ENCODE measurements at places on chromosomes 12 and 14.

DNA sequence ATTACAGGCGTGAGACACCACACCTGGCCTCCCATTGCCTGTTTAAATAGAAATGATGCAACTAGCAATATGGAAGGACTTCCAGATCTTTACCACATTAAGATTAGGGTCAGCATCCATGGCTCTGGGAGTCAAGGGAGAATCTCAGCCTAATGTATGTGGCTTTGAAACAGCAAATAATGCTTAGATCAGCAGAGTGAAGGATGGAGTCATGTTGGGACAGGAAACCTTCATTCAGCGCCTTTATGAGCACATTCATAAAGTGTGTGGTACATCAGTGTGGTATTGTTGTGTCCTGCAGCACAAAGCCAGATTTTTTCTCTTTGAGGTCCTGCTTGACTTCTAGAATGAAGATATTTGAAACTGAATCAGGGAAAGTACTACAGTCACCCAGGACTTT, 15.3 kb upstream of the SPSB2 start:
- DNase-seq: no peak

DNA sequence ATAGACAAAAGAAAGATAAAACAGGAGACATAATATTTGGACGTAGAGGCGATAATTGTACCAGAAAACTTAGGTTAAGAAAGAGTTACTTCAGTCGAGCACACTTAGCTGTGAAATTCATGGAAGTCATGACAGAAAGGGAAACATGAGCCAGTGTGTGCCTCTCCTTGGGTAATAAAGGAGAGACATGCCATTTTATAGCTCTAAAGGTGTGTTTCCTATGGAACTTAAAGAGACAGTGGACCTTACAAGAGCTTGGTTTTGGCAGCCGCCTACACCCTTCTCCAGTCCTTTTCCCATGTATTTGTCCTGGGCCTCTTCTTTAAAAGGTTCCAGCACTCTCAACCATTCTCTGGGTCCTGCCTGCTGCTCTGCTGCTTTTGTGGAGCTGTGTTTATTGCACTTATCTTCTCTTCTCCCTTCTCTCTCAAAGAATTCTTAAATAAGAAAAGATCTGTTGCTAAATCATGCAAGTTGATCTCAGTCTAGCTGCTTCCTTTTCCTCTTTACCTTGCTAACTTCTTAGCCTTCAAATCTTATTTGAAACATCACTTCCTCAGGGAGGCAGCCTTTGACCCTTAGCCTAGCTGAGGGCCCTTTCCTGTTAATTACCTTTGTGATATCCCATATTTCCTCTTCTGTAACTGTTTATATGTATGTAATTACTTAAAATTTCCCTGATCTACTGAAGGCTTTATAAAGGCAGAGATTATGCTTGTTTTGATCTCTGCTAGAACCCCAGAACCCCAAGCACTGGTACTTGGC, 81.8 kb upstream of the EVL start:
- DNase-seq: no peak

DNA sequence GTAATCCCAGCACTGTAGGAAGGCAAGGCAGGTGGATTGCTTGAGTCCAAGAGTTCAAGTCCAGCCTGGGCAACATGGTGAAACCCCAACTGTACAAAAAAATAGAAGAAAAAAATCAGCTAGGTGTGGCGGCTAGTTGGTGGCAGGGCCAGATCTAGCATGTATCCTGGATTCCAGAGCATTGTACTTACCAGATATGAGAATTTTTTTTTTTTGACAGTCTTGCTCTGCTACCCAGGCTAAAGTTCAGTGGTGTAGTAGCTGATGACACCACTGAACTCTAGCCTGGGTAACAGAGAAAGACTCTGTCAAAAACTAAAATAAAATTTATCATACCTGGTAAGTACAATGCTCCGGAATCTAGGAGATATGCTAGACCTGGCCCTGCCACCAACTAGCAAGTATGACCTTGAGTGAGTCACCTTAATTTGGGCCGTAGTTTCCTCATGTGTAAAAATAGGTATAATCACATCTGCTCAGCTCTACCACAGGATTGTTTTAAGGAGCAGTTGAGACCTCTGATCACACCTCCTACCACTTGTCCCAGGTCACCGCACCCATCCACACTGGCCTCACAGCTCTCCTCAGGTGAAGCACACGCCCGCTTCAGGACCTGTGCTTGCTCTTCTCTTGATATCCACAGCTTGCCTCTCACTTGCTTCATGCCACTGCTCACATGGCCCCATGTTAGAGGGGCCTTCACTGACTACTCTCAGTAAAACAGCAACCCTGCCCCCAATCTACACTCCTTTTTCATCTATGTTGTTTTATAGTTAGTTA, 140.2 kb downstream of the STXBP6 start:
- no peak for DNase-seq

DNA sequence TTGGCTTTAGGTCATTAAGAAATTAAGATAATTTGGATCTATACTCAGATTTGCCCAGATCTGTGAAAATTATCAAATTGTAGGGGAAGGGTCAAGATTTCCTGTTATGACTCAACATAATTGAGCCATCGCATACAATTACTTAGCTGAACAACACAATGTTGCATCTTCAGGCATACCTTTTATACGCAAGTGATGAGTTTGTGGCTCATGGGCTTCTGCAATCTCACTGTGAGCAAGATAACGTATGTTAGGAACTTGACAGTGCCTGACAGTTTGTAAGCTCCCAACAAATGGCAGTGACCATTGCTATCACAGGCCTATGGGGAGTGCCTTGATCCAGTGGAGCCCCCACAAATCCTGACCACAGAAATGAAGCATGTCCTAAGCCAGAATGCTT, 199.7 kb downstream of the BCAT1 start:
- DNase-seq: no peak

GRCh38 chr12:22366181-22366580, 31.7 kb upstream of the ST8SIA1 start:
- DNase-seq: no peak

DNA sequence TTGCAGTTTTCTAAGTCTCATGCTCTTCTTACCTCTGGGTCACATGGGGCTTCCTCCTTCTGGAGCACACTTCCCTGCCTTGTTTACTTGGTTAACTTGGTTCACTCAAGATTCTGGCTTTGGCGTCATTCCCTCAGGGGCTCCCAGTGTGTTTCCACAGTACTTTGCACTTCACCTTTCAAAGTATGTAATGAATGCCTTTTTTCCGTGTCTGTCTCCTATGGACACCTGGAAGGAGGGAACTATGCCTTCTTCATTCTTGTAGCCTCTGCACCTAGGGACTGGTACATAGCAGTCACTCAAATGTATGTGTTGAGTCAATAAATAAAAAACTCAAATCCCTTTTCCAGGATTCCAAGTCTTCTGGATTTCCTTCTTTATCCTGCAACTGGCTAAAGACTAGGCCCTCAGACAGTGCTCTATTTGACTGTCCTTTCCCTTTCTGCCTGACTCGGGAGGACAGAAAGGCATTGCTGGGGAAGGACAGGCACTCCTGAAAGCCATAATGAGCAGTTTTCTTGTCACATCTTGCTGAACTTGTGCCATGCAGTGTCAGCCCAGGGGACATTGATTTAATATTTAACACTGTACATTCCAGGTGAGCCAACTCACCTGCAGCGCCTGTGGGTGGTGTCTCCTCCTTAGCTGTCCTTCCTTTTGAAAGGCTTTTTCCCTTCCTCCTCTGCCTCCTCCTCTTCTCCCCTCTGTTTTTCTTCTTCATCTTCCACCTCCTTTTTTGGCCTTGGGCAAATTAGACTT, 12.8 kb downstream of the MYRFL start:
- DNase-seq: no peak

GRCh38 chr12:26156201-26156871, 31.5 kb upstream of the BHLHE41 start:
- DNase-seq: no peak

- DNase-seq: peak; percentile 77
These were observed 5.8 kb downstream of the WSB2 start for GRCh38 chr12:118055144-118055557.
